Anterior cingulate cortex (tissue), 58 donors: ENCODE measurements at places on chromosomes 2 and 18.
A peak's percentile ranks its signal among the peaks of the same experiment; 100 is the strongest.

- DNase-seq = no peak
Observed at GRCh38 chr2:233092432-233093165, 32.5 kb downstream of the INPP5D start.

- no peak for DNase-seq
Observed at GRCh38 chr2:157087373-157088002, 170.0 kb upstream of the GALNT5 start.

DNA sequence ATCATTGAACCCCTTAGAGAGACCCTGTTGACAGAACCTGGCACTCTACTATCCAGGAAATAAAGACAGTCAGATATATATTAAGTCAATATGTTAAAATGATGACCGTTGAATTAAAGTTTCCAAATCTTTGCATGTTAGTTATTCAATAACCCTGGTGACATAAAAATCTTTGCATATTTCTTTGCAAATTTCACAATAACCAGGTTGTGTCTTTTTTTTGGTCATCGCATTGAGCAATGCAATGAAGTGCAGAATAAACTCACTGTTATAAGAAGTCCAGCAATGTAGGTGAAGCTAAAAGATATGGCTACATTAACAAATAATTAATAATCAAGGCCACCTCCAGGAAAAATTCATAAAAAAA, 596.9 kb downstream of the NYAP2 start:
- no peak for DNase-seq

DNA sequence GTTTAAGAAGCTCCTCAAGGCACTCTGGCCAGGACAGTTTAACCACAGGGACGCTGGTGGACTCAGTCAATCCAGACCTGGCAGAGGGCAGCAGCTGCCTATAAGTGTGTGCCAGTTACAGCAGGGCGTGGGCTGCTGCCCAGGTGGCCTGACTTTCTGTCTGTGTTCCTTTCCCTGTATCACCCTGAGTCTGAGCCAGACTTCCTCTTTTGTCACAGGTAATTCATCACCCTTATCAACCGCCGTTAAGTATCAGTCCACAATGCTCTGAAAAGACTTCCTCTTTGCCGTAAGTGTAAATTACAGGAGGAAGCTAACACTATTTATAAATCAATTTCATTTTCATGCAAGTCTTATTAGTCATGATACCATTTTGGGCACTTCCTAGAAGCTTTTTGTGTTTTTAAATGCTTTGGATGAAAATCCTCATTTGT, 7.0 kb downstream of the LPIN1 start:
- no peak for DNase-seq

GRCh38 chr2:46506131-46506706, 26.9 kb downstream of the TMEM247 start:
- no peak for DNase-seq

DNA sequence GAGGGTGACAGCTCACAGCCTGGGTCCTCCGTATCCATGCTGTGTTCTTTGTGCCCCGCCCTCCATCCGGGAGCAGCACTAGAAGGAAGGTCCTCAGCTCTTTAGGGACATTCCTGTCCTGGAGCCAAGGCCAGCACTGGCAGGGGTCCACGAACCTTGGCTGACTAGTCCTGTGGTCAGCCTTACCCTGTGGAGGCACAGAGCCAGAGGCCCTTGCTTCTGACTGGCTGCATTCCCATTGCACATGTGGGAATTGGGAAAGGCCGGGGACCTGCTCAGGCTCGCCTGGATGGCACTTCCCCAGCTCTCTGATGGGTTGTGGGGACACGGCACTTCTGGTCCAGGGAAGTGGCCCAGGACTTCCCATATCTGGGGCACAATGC, 24.9 kb upstream of the RHOB start:
- peak; percentile 34 for DNase-seq

GRCh38 chr2:241412144-241412543, 56.1 kb downstream of the FARP2 start:
- no peak for DNase-seq

GRCh38 chr2:230938516-230939065, 13.5 kb upstream of the GPR55 start:
- DNase-seq = no peak

DNA sequence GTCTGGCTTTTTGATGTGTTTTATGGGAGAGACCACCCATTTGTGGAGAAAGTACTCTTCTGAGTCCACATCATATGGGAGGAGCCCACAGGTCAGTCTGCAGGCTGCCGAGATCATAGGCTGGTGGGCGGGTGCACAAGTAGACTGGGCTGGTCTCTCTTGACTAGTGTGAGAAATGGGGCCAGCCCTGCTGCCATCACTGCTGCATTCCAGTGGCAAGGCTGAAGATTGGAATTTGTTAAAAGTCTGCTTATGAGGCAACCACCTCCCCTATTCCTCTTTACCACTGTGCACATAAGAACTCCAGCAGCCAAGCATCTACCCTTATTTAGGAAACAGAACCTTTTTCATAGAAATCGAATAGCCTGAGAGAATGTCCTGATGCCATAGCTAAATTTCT, 200.7 kb downstream of the DIS3L2 start:
- DNase-seq = no peak

- DNase-seq = no peak
Observed at GRCh38 chr2:35973737-35974132, 381.8 kb upstream of the CRIM1 start.

GRCh38 chr2:46482490-46482889, 3.1 kb downstream of the TMEM247 start:
- no peak for DNase-seq

GRCh38 chr2:228690681-228691080, 509.2 kb upstream of the SPHKAP start:
- no peak for DNase-seq

GRCh38 chr18:24470022-24470618, 9.7 kb downstream of the HRH4 start:
- DNase-seq = no peak

- no peak for DNase-seq
Observed at GRCh38 chr2:120301284-120301683, 44.7 kb upstream of the INHBB start.

GRCh38 chr2:197908156-197908555, 103.8 kb downstream of the PLCL1 start:
- no peak for DNase-seq

DNA sequence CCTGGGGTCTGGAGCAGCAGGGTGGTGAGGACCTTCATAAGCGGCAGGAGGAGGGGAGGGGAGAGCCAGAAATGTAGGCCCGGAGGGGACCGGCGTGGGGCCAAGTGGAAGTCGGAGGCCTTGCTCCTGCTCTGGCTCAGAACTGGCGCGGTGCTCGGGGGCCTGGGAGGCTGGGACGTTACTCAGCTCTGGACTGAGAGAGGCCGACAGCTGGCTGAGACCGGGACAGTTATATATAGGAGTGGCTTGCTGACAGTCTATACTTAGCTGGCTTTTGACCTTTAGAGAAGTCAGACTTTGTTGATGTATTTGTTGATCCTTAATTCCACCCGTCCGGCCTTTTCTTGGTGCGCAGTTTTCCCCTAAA, 15.7 kb downstream of the IGFBP5 start:
- no peak for DNase-seq

DNA sequence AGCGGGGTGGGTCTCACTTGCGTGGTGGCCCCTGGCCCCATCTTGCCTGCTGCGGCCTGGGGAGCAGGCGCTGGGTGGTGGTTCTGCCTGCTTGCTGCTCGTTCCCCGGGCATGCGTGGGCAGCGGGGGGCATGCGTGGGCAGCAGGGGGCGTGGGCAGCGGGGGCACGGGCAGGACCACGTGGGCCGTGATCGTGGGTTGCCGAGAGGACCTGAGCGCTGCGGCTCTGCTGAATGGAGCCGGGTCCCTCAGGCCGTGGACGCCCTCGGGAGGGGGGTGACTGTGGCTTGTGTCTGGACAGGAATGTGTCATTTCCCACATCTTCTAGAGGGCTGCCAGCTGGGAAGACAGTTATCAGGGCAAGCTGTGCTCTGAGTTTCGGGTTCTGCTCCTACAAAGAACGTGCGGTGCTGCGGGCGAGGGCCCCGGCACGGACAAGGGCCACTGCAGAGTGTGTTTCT, 8.3 kb upstream of the GAL3ST2 start:
- no peak for DNase-seq

- no peak for DNase-seq
Observed at GRCh38 chr2:63881205-63881604, 39.5 kb downstream of the UGP2 start.

DNA sequence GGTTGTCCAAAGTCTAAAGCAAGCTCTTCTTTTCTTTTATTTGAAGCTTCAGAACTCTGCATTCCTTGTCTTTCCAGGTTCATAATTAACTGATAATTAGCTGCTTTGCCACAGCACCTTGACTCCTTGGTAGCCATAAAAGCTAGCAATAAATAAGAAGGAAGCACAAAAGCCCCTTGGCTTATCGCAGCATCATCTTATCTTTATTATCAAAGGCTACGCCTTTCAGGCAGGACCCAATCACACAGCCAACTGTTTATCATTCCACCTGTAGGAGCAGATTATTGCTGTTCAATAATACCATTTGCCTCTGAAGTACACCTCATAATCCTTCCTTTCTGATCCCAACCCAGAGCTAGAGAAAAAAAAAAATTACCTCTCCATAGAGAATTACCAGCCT, 489.2 kb downstream of the SATB2 start:
- no peak for DNase-seq

DNA sequence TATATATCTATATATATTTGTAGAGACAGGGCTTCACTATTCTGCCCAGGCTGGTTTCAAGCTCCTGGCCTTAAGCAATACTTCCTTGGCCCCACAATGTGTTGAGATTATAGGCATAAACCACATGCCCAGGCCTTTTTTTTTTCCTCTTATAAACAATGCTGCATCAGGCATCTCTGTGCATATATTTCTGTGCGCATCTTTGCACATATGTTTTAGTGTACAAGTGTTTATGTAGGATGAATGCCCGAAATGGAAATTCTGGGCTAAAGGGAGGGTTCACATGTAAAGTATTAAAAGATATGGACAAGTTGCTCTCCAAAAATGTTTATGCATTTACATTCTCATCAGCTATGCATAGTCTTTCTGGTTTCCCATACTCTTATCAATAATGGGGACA, 183.2 kb upstream of the SPRED2 start:
- DNase-seq = no peak

- no peak for DNase-seq
Observed at GRCh38 chr2:54444503-54444902, 11.6 kb upstream of the SPTBN1 start.

DNA sequence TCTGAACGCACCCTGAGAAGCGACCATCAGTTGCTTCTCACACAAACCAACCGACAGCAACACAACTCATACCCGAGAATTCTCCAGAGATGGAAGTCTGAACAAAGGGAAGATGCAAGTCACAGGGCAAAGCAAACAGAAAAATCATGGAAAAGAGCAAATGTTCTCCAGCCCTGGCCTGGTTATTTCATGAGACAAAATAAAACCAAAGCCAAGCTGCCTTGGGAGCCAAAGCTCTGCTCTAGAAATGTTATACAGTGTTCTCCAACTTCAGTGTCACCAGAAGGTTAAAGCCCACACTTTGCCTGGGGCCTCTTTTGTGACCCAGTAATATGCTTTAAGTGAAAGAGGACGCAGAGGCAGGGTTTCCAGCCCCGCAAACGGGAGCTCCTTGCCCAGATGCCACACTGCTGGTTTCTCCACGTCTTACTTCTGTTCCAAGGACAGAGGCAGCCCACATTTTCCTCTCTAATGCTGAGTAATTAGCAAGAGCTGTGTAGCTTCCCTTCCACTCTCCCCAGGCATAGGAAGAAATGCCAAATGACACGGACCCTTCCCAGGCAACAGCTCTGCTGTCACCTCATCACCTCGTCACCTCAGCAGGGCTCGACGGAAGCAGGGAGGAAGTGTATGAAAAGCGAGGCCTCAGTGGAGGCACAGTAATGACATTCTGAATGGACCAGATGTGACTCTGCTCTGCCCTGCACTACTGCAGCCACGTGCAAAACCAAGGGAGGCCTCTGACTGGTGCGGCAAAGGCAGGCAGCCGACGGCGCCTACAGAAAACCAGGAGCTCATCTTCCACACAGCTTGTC, 64.7 kb downstream of the FBXO15 start:
- no peak for DNase-seq

DNA sequence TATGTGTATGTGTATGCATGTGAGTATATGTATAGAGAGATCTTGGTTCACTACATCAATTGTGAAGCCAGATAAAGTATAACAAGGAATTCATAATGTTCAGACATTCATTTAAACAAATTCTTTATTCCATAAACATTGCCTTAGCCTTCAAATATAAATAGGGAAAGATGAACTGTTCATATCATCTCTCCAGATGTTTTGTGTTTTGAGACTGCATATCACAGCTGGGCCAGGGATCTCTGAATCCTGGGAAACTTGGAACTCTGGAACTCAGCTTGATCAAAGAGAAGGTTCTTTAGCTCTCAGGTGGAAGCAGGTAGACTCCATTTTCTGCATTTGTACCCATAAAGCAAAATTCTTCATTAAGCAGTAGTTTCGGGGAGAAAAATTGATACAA, 272.6 kb upstream of the ETAA1 start:
- no peak for DNase-seq

GRCh38 chr2:204353823-204354222, 191.5 kb upstream of the PARD3B start:
- no peak for DNase-seq

DNA sequence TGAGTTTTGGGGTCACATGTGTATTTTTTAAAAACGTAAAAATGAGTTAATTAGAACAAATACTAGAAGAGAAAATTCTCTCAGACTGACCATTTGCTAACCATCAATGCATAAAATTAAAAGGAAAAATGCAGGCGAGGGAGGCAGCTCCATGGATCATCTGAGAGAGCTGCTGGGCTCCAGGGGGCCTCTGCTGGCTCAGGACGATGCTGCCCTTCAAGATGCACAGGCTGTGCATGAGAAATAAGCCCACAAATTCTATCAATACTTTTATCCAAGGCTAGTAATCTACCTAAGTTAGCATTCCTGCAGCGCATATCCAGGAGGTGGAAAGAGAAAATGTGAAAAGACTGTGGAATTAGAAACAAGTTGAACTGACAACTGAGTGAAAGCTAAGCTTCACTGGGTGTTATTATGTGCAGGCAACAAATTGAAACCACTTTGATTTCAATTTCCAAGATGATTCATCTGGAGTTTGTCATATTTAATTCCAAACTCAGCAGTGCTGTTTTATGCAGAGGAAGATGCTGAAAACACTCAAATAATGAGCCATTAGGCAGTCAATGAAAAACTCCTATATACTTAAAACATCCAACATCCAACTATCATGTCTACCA, 261.1 kb downstream of the NBAS start:
- DNase-seq = no peak

DNA sequence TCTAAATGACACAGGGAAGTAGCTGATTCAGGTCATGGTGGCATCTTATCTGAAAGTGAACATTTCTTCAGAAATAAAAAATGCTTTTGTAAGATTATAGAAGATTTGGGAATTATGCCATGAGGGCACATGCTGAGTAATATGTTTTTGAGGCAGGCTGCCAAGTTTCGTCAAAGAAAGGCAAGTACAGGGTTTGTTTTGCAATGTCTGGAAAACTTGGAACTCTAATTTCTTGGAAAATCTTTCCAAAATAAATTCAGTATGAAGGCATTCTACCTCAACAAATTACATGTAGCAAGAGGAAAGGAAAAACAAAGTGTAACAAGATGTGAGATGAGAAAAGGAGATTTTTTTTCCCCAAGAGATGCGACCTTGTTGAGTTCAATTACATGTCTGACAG, 167.7 kb downstream of the PLCL1 start:
- no peak for DNase-seq

GRCh38 chr2:1518867-1519530, 105.7 kb downstream of the TPO start:
- DNase-seq = no peak
